ENCODE measurements at places on chromosomes 2 and 18.

GRCh38 chr18:64219517-64219916 is 70.6 kb upstream of the LINC00305 start:
- DNase-seq: no peak

DNA sequence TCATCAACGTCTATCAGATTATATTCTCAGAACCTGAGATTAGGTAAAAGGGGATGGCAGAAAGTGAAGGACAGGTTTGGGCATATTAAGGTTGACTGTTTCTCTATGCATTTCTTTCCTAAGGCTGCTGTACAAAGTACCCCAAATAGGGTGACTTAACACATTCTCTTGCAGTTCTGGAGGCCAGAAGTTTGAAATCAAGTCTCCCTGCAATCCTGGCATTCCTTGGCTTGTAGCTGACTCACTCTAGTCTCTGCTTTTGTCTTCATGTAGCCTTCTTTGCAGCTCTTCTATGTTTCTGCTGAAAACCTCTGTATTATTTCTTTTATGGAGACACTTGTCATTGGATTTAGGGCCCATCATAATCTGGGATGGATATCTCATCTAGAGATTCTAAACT is 364.3 kb downstream of the PLCL1 start:
- peak; percentile 79 for DNase-seq

GRCh38 chr2:12507295-12507694 is 209.4 kb upstream of the TRIB2 start:
- peak; percentile 96 for DNase-seq

GRCh38 chr2:57417007-57417406 is 629.6 kb upstream of the VRK2 start:
- no peak for DNase-seq
